ENCODE measurements at places on chromosomes 13 and 19.

DNA sequence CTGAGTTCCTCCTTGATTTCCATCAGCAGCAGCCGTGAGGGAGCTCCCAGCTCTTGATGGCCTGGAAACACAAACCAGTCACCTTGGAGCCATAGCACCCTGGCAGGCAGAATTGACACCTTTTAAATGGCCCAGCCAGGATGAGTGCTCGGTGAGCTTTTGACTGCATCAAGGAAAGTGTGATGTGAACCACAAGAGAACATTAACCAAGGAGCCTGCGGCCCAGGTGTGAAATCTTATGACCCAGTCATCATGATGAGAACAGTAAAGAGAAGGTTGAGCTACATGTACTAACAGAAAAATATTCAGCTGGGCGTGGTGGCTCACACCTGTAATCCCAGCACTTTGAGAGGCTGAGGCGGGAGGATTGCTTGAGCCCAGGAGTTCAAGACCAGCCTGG lies 22.8 kb downstream of the SUGP2 start:
- DNase-seq: no peak

DNA sequence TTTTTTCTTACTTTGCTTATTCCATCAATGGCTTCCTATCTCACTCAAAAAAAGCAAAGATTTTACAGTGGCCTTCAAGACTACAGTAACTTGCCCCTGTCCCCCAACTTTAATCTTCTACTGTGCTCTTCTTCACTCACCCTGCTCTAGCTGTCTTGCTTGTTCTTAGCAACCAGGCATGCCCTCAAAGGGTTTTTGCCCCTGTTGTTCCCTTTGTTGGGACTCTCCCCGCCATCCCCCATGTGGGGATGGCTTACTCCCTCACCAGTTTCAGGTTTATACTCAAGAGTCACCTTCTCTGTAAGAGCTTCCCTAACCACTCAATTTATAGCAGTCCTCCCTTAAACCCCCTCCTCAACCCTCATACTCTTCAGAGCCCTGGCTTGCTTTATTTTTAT lies 5.4 kb downstream of the MTMR6 start:
- DNase-seq: no peak

GRCh38 chr13:89310943-89311672 lies 1639.9 kb downstream of the SLITRK5 start:
- no peak for DNase-seq

DNA sequence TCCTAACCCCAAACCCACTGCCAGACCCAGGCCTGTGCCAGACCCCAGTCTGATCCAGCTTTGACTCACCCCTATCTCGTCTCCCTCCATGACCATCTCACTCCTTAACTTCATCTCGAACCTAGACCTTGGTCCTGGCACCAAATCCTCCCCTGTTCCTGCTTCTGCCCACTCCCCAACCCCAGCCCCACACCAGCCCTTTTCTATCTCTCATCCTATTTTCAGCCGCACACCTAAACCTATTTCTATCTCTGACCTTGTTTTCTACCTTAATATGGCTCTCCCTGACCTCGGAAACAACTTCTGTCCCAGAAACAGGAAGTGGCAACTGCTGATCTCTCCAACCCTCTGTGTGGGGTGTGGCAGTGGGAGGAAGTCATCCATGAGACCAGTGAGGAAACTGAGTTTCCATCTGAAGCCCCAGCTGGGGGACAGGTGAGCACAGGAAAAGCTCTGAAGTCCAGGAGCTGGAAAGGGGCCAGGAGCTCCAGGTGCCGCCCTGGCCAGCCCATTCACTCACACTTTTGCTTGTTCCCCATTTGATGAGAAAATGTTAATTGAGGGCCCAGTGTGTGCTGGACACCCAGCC lies 13.7 kb downstream of the PTH2 start:
- peak; percentile 90 for DNase-seq

DNA sequence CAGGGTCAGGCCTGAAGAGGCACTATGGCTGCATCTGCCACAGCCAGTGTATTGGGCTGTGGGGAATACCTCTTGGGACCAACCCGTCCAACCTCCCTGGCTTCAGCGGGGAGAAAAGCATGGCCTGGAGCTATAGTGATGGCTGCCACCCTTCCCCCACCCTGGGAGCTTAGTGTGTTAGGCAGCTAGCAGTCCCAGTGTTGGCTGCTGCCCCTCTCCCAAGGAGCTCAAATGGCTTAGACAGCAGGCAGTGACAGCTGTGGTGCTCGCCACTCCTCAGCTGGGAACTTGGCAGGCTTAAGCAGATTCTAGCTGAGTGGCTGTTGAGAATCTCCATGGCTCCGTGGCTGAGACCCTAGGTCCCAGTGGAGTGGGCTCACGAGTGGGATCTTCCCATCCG lies 19.7 kb downstream of the ACOD1 start:
- DNase-seq: no peak

DNA sequence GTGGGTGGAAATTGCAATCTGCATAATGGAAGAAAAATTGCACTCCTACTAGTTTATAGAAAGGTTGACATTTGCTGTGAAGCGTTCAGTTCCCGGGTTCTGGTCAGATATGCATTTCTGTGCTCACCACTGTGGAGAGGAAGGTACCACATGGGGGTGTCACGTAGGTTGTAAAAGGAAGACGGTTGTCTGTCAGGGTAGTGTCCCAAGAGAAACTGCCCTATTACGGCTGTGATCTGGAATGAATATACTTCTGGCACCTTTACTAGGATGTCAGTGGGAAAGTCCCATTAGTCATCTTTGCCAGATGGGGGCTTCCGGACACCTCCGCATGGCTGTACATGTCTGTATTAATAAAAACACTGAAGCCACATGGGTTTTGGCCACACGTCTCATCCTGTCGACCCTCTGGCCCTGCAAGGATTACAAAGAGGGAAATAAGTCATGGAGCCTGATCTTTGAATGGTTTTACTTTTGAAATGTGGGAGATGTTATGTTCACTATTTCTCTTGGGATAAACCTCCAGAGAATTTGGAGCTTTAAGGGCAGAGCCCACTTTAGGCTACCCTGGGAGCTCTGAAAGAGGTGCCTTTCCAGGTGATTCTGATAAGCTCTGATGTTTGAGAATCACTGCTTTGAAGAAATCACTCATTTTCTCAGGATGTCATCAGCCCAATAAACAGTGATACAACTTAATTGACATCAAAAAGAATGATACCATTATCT lies 133.9 kb downstream of the AKAP11 start:
- DNase-seq: no peak

DNA sequence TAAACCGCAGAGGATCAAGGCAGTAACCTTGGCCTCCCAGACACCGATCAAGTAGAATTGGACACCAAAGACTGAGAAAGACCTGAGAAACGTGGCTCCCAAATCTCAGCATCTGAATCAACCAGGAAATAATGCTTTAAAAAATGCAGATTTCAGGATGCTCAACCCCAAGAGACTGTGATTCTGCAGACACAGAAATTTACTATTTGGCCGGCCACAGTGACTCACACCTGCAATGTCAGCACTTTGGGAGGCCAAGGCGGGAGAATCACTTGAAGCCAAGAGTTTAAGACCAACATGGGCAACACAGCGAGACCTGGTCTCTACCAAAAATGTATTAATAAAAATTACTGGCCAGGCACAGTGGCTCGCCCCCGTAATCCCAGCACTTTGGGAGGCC lies 6.2 kb downstream of the ABCC4 start:
- DNase-seq: no peak

- DNase-seq: no peak
Observed at GRCh38 chr19:34667349-34668076, 9.4 kb downstream of the SCGB2B2 start.

DNA sequence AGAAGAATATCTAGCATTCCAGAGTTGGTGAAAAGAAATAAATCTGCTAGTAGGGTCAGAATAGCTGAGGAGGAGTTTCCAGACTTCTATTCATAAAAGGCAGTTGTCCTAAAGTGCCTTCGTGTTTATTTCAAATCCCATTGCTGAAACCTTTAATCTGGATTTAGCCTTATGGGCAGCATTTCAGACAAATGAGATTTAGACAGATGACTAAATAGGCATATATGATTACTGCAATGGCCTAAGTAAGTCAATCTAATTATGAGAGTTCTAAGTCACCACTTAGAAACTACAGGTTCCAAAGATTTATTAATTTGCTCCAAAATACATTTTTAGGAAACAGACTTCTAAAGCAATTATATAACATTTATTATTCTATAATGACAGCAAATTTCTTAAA lies 368.7 kb downstream of the LIG4 start:
- DNase-seq: no peak

DNA sequence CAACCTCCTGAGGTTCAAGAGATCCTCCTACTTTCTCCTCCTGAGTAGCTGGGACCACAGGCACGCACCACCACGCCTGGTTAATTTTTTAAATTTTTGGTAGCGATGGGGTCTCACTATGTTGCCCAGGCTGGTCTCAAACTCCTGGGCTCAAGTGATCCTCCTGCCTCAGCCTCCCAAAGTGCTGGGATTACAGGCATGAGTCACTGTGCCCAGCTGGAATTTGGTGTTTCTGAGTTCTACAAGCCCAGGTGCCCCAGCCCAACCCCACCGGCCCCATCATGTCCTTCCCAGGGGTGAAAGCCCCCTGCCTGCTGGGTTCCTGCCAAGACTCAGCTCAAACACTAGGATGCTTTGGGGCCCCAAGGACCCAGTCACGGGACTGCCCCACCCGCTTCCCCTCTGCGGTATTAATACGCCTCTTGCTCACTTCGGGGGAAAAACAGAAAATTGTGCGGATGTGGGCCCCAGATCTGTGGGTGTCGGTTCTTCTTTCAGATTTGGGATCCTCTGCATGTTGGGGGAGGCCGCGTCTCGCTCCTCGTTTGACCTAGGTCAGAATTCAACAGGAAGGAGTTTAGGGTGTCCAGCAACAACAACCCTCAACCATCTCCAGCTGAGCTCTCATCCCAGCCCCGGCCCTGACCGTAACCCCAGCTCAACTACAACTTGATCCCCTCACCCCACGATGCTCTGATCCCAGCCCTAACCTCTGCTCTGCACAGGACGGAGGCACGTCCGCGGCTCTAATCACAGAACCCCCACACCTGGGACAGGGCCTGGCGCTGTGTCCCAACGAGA lies 3.7 kb upstream of the FCER2 start:
- no peak for DNase-seq

GRCh38 chr13:77817521-77817920 lies 101.1 kb downstream of the EDNRB start:
- no peak for DNase-seq

DNA sequence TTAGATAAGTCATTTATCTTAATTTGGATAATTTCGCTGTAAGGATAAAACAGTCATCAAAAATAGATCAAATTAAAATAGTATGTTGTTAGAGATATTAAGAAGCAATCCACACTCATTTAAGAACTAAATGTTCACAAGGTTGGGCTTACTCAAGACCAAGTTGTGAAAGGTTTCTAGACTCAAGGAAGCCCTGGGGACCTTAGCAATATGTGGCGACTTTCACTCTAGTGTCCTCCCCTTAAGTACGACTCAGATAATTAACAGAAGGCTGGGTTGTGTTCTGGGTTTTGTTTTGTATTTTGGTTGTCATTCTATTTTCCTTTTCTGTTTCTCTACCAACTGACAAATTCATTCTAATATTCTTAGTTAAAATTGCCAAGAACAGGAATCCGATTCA lies 1008.0 kb downstream of the PCDH9 start:
- DNase-seq: no peak

GRCh38 chr19:1379126-1379905 lies 4.4 kb upstream of the NDUFS7 start:
- DNase-seq: no peak

DNA sequence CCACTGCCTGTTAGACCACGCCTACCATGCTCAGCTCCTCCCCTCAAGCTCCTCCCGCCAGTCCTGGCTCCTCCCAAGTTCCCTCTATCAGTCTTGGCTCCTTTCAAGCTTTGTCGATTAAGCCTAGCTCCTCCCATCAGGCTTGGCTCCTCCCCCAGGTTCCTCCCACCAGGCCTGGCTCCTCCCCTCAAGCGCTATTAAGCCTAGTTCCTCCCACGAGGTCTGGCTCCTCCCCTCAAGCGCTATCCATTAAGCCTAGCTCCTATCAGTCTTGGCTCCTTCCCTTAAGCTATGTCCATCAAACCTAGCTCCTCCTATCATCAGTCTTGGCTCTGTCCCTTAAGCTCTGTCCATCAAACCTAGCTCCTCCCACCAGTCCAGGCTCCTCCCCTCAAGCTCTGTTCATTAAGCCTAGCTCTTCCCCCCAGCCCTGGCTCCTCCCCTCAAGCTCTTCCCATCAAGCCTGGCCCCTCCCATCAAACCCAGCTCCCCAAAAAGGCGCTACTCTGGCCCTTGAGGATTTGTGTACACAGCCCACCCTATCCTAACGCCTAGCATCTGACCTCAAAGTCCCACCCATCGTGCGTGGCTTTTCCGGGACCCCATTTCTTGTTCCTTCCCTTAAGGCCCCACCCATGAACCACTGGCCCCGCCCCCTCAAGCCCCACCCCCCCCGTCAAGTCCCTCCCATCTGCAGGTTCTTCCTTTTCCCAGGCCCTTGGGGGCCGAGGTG lies 10.0 kb downstream of the CAMSAP3 start:
- DNase-seq: peak; percentile 97

- DNase-seq: no peak
Observed at GRCh38 chr13:100887729-100888151, 213.1 kb upstream of the TMTC4 start.

- no peak for DNase-seq
Observed at GRCh38 chr13:20553311-20553710, 13.6 kb upstream of the IFT88 start.

- DNase-seq: no peak
Observed at GRCh38 chr19:35959968-35960320, 23.8 kb downstream of the LRFN3 start.

GRCh38 chr19:29273000-29273640 lies 60.2 kb upstream of the UQCRFS1 start:
- DNase-seq: no peak

DNA sequence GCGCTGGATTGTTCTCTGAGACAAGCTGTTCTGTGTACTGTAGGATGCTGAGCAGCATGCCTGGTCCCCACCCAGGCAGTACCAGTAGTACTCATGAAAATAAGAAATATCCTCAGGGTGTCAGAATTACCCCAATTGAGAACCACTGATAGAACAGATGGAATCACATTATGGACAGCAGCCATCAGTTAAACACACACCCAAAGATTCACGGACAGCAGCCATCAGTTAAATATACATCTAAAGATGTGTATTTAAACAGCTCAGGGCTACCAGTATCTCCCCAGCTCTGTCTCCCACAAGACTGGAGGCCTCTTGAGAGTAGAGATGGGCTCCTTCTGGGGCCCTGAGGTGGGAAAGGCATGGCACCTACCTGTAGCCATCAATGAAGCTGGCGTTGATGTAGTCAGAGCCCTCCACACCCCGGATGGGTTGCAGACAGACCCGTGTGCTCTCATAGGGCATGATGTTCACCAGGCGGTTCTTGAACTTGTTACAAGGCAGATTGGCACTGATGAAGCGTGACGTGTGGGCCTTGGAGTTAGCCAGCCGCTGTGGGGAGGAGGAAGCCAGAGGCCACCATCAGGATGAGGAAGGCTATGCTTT lies 129.3 kb downstream of the PTPRS start:
- no peak for DNase-seq

GRCh38 chr19:8204961-8205360 lies 4.2 kb upstream of the CERS4 start:
- DNase-seq: no peak
